ENCODE measurements at places on chromosomes 7 and 10. TPM values are rescaled to one million over a fixed set of nuclear protein-coding genes. Genes with fewer than 3 reads are reported as not detected.

The OIT3 gene
- total RNA-seq = 0.06 TPM

The NOC3L gene
- total RNA-seq = 26.3 TPM

The DIP2C gene
- 13.7 TPM for total RNA-seq

The AKR1C4 gene
- total RNA-seq = 0.13 TPM

The PNLIPRP3 gene
- total RNA-seq = 0.03 TPM

The FAM13C gene
- 0.07 TPM for total RNA-seq

The LRRC27 gene
- 5.0 TPM for total RNA-seq
